ENCODE measurements at places on chromosomes 6 and 20.
A peak's percentile ranks its signal among the peaks of the same experiment; 100 is the strongest.

DNA sequence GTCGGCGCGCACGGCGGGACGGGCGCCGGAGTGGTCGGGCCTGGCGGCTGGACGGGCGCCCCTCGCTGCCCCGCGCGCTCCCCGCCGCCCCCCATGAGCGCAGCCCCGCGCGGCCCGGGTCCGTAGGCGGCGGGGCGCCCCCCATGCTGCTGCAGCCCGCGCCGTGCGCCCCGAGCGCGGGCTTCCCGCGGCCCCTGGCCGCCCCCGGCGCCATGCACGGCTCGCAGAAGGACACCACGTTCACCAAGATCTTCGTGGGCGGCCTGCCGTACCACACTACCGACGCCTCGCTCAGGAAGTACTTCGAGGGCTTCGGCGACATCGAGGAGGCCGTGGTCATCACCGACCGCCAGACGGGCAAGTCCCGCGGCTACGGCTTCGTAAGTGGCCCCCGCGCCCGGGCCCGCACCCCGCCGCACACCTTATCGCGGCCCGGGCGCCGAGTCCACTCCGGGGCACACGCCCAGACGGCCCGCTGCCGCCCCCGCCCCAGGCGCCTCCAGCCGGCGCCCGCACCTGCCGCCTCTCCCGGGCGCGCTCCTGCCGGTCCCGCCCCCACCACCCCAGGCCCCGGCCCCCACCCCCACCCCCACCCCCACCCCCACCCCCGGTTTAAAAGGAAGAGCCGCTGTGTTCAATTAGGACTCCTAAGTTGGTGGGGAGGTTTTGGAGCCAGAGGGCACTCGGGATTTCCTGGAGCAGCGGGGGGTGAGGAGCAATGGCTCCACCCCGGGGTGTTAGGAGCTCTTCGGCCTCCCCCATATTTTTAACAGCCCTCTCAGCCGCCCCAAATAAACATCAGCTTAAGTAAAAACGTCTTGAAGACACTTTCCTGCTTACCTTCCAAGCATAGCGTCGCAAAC lies 474 bp downstream of the RBM38 start:
- no peak for DNase-seq

- DNase-seq: no peak
Observed at GRCh38 chr20:20368418-20369249, 730 bp downstream of the INSM1 start.

DNA sequence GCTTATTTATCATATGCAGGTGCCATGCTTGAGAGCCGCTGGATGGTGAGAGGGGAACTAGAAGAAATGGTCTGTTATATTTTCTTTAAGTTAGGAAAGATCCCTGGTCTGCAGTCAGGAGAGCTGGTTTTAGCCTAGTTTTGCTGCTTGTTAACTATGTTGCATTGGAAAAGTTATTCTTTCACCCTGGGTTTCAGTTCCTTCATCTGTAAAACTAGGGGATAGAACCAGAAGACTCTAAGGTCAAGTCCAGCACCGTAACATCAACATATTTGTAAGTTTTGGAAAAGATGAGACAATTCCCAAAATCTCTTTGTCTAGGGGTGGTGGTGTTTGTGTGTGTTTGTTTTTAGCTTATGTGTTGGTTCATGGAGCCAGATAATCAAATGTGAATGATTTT lies 304.0 kb downstream of the QKI start:
- DNase-seq: no peak

DNA sequence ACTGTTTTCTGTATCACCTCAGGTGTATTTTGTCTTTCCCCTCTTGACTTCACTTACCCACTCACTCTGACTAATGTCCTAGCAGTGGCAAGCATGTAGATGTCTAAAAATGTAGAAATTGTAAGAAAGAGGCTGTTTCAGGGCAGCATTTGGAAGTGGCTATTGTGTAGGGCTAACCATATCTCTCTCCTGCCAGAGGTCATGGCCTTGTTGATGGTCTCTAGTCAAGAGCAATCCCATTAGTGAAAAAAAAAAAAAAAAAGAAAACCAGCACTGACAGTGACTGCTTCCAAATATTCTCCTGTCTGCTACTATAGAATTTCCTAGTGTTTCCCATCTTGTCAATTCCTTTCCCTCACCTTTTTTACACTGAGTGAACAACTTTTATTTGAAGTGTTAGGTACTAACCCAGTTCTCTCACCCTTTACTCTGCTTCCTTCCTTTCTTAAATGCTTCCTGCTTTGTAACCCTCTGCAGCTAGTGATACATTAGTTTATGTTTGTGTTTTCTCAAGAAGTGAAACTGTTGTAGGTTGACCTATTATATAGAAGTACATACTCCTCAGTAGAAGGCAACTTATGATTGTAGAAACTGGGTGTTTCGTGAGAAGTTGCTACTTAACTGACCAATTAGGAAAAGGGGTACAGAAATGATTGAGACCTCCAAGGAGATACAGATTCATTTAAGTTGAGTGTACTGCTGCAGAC lies 174.1 kb upstream of the PTPRK start:
- DNase-seq: no peak

GRCh38 chr20:4717816-4718570 lies 3.7 kb upstream of the PRND start:
- DNase-seq: no peak

DNA sequence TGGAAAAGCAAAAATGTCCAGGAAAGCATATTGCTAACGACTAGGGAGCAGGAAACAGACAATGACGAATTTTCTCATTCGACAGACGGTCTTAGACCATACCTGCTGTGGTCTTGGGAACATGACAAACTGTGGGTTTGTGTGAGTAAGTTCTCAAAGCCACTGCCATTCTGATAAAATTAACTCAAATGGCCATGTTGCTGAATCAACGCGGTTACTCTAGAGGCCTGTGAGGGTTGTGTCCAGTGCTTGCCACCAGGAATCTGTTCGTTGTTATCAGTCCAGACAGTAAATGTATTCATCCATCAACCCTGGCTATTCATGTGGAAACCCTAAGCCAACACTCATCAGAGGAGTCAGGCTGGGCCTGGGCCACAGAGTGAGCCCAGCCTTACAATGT lies 124.3 kb downstream of the MYLK4 start:
- no peak for DNase-seq

DNA sequence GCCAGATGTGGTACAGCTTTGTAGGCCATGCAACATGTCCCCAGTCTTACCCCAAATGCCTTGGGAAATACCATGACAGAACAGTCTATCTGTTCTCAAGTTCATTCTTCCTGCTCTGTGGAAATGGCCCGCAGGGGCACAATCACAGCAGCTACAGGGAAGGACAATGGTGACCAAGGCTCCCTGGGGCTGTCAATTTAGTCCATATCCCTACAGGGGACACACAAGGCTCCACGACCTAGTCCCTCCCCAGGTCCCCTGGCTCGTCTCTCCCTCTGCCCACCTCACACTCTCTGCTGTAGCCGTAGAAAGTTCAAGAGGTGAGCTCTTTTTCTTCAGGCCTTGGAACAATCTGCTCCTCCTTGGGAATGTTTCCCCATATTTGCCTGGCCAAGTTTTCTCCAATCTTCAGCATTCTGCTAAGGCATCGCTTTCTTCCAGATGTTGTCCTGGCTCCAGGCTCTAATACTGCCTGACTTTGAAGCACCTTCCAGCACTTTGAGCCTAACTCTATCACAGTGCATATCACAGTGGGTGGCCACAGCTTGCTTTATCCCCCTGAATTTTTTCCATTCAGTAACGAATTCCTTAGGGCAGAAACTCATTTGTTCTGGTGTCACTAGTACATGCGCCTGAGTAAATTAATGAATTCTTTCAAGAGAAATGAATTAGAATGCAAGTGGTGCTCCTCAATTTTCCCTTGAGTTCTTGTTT lies 92.6 kb downstream of the MAP3K7 start:
- DNase-seq: no peak

DNA sequence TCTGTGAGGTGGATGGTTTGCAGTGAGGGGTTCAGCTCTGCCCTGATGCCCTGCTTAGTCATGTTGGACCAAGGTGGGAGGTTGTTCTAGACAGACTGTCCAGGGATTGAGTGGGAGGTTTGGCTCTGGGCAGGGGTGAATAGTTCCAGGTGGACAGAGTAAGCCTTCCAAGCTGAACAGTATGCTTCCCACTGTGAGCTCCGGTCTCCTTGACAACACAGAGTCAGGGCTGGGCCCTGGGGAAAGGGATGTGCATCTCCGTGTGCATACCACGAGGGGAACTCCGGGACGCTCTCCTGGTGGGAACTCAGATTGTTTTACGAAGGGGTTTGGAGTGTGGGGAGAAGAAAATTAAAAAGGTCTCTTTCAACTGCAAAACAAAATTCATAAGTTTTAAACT lies 174.7 kb downstream of the DHX35 start:
- DNase-seq: no peak

DNA sequence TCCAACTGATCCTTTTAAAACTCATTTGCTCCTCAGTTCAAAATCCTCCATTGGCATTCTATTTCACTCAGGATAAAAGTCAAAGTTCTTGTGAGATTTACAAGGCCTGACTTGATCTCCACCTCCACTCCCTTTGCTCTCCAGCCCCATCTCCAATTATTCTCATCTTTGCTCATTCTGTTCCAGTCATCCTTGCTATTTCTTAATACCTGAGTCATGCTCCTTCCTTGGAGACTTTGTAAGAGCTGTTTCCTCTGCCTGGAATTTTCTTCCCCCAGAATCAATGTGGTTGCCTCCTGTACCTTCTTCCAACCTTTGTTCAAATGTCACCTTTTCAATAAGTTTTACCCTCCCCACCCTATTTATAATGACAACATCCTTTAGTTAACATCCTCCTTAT lies 373.5 kb downstream of the HTR1B start:
- no peak for DNase-seq

DNA sequence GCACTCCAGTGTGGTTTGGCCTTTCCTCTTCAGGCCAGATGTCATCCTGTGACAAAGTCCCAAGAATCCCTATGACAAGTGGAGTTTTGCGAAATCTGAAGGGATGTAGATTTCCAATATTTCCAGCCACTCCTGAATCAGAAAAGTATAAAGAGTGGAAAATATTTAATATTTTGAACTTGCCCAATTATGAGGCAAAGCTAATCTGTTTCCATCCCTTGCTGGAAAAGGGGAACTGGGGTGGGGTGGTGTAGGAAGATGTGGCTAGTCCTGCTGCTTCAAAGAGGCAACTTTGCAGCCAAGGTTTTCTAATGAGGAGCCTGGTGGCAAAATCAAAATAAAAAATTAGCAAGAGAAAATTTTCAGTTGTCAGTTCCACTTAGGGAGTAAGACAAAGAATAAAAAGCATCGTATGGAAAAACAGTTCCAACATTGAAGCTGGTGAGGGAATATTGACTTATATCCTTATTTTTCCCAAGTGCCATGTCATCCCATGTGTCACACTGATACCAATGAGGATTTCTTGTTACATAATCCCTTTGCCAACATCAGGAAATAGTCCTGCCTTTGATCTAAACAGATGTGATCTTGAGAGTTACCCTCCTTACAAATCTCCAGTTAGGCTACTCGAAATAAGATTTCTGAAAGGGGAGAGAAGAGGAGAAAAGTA lies 480.0 kb upstream of the JARID2 start:
- no peak for DNase-seq

GRCh38 chr6:5905431-5906339 lies 101.0 kb downstream of the NRN1 start:
- DNase-seq: peak; percentile 82

GRCh38 chr6:167846997-167847606 lies 20.4 kb downstream of the AFDN start:
- DNase-seq: no peak

DNA sequence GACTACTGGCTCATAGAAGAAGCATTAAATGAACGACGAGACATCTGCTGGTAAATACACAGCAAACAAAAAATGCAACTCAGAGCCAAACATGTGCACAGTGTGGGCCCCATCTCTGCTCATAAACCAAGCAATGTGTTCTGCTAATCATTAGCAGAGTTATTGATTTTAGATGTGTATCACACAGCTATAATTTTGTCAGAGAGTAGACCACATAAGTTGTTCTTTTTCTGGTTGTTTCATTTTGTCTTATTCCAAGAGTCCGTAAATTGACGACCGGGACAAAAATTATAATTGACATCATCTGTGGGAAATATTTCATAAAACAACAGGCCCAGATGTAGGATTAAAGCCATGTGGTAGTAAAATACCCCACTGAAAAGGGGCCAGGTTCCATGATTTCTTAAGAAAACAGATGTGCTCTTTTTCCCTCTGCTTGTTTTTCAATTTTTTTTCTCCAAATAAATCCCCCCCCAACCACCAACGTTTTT lies 423.6 kb downstream of the HAO1 start:
- DNase-seq: no peak

DNA sequence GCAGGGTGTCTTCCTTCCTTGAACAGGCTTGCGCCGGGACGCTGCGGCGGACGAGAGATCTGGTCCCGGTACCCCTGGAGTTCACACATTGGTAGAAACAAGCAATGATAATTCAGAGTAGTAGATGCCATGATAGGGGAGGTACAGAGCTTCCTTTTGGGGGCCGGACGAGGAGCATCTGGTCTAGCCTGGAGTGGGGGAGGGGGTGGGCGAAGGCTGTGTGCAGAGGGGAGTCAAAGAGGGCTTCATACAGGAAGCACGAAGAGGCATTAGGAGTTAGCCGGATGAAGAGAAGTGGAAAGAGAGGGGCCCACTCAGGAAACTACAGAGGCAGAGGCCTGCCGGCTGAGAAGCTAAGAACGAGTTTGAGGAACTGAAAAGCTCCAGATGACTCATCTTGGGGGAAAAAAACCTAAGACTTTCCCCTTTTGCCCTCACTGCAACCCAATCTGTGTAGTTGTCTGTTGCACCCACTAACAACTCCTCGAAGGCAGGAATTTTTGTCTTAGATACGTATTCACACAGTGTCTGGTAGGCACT lies 611 bp downstream of the CNPY3 start:
- DNase-seq: peak; percentile 40

DNA sequence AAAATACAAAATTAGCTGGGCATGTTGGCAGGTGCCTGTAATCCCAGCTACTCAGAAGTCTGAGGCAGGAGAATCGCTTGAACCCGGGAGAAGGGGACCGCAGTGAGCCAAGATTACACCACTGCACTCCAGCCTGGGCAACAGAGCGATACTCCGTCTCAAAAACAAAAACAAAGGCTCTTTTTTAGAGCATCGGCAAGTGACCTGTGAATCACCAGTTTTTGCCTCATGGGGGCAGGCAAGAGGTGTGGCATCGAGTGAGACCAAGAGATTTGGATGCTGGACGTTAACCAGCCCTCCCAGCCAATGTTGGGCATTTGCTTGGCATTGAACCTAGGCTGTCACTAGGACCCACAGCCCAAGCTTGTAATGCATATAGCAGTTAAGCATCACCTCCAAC lies 14.6 kb upstream of the CDK5RAP1 start:
- no peak for DNase-seq

DNA sequence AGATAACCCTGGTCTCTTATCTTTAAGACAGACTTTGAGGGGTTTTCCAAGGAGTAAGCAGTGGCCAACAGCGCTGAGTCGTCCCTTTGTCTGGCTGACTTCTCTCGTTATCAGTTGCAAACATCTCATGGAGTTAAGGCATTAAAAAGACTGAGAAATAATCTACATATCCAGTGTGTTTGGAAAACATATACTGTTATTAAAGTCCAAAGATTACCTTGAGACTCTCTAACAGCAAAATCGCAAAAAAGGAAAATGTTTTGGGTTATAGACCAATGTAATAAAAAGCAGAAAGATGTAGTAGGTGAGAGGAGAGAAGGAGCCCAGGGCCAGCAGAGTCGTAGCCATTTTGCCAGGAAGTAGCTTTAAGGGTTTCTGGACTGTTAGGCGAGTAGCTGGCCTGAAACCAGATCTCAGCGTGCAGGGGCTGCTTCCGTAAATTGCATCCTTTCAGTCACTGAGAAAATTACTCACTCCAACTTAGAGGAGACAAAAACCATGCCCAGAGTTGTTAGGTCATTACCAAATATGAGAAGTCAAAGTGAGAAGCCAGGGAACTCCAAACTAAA lies 24.6 kb downstream of the MYLK4 start:
- peak; percentile 53 for DNase-seq

GRCh38 chr6:72689107-72689954 lies 67.5 kb downstream of the KCNQ5 start:
- no peak for DNase-seq

GRCh38 chr20:38872491-38873049 lies 53.6 kb upstream of the FAM83D start:
- DNase-seq: no peak
